ENCODE measurements at places on chromosomes 5 and 9.

- peak; percentile 24 for DNase-seq
These were observed 707 bp downstream of the GTF3C5 start for GRCh38 chr9:133031496-133031911.

- DNase-seq: no peak
These were observed 45.4 kb upstream of the CAST start for GRCh38 chr5:96616801-96617200.

DNA sequence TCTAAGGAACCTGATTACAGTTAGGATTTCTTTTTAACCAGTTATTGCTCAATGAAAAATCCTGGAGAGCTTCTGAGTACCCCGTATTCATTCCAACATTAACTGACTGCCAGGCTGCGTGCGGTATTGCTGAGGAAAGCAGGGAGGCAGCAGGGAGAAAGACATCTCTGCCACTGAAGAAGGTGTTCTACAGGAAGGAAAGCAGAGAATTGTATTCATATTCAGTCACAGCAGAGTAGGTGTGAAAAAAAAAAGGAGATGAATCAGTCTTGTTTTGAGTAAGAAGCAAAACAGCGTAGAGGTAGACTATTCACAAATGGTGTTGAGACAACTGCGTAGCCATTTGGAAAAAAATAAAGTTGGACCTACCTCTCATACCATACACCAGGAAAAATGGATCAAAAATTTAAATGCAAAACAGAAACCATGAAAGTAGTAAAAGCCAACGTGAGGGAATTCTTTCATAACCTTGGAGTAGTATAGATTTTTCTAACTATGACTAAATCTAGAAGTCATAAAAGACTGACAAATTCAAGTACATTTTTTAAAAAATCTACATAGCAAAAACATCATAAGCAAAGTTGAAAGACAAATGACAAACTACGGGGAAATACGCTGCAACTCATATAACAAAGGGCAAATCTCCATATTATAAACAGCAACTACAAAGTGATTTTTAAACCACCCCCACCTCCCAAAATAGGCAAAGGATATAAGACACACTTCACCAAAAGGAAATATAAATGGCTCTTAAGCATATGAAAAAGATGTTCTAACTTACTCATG, 9.9 kb upstream of the NR4A3 start:
- no peak for DNase-seq

DNA sequence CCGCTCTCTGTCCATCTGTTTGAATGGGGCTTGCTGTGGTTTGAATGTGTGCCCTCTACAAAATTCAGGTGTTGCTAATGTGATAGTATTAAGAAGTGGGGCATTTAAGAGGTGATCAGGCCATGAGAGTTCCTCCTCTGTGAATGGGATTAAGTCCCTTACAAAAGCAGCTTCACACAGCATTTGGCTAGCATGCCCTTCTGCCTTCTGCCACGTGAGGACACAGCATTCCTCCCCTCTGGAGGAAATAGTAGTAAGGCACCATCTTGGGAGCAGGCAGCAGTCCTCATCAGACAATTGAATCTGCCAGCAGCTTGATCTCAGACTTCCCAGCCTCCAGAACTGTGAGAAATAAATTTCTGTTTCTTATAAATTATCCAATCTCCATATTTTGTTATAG, 540.2 kb downstream of the CSNK1G3 start:
- no peak for DNase-seq

DNA sequence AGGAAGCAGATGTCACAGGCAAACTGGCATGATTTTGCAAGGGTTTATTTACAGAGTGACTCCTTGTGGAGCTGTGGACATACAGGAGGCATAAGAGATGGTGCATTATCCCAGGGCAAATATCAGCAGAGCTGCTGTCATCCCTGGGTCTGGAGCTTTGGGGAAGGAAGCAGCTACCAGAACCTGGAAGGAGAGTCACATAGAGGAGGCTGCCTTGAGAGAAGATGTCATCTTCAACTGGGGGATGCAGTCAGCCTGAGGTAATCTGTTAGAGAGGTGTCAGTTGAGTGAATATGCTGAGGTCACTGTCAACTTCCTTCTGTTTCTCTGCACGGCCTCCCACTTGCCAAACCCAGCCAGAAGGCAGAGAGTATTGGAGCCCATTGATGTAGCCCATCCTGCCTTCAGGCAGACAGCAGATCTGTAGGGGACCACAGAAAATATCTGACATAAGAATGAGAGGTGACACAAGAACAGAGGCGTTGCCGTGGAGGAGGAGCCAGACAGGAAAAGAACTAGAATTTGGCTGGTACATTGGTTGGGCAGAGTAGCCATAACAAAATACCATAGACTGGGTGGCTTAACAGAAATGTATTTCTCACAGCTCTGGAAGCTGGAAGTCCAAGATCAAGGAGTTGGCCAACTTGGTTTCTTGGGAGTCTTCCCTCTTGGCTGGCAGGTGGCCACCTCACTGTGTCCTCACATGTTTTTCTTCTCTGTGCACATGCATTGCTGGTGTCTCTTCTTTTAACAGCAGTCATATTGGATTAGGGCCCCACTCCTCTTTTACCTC, 102.8 kb downstream of the SNX18 start:
- no peak for DNase-seq

All from stimulated activated CD4-positive, alpha-beta T cell treated with anti-CD3 and anti-CD28 coated beads, Interleukin-2, amount 100 ng/mL, for 24 hours (primary cell).